T-helper 2 cell (primary cell): ENCODE measurements at places on chromosomes 4 and X.

GRCh38 chr4:75511841-75512240 lies 2.4 kb downstream of the RCHY1 start:
- no peak for DNase-seq

DNA sequence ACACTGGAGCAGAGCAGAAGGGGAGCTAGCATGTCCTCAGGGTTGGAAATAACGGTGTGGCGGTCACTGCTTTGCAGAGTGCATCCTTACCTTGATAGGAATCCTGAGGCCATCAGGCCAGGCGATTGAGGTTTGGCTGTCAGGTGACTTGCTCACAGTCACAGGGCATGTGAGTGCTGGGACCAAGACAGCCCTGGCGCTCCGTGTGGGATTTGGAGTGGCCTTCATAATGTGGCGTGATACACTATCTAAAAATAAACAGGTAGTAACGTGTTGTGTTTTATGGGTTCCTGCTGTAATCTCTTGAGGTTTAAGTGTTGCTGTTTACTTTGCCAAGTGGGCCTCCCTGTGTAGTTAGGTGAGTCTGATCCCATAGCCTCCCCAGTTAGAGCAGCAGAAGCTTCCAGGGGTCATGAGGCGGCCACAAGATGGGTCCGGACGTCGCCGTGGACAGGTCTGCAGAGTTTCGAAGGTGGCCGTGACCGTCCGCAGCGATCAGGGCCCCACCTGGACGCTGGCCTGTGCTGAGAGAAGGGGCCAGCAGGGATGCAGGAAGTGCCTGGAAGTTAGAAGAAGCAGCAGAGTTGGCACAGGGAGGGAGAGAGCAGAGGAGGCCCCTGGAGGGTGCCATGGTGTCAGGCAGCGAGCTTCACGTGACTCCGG lies 27.7 kb downstream of the RGS12 start:
- no peak for DNase-seq

- no peak for DNase-seq
These were observed 236.3 kb downstream of the PCDH10 start for GRCh38 chr4:133385161-133385954.

DNA sequence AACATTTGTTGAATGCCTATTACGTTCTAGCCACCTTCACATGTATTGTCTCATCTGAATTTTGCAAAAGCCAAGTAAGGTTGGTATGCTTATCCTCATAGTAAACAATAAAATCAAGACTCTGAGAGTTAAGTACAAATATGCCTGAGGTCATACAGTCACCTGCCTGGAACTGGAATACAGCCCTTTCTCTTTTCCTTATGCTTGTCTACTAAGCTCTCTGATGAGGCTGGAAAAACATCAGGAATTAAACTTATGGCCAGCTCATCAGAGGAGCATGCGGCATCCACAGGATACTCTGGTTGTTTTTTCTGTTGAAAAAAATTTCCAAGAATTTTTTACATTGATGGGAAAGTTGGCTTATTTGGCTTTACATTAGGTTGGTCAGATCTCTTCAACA lies 35.5 kb downstream of the NCAPG start:
- DNase-seq, result no peak

- DNase-seq, result no peak
These were observed 738 bp upstream of the HPF1 start for GRCh38 chr4:169758401-169758962.

GRCh38 chr4:168361365-168362024 lies 42.9 kb upstream of the DDX60 start:
- no peak for DNase-seq
